Activated CD4-positive, alpha-beta T cell treated with anti-CD3 and anti-CD28 coated beads, Interleukin-2, amount 10 ng/mL, durations not matched to agents 7 days and 5 days (primary cell): ENCODE measurements at places on chromosomes 3 and 15.

DNA sequence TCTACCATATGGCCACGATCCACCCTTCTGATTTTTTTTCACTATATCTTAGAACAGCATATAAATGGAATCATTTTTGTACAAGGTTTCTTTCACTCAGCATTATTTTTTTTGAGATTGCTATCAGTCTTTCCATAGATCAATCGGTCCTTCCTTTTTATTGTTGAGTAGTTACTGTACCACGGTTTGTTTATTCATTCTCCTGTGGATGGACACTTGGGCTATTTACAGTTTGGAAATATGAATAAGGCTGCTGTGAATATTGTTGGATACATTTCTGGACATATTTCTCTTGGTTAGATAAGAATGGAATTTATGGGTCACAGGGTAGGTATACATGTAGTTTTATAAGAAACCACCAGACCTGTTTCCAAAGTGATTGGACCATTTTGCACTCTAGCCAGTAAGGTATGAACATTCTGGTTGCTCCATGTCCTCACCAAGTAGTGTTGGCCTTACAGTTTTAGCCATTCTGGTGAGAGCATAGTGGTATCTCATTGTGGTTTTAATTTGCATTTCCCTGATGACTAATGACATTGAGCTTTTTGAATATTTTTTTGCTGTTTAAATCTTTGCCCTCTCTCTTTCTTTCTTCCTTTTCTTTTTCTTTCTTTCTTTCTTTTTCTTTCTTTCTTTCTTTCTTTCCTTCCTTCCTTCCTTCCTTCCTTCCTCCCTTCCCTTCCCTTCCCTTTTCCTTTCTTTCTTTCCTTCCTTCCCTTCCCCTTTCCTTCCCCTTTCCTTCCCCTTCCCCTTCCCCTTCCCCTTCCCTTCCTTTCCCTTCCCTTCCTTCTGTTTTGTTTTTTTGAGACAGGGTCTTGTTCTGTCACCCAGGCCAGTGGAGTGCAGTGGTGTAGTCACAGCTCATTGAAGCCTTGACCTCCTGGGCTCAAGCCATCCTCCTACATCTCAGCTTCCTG lies 49.2 kb downstream of the LRRK1 start:
- no peak for DNase-seq
- H3K36me3 ChIP-seq: no peaks in the 10 kb centered on the region
- no peaks in the 10 kb centered on the region for H3K4me1 ChIP-seq
- no peak overlapping the region for H3K4me3 ChIP-seq

DNA sequence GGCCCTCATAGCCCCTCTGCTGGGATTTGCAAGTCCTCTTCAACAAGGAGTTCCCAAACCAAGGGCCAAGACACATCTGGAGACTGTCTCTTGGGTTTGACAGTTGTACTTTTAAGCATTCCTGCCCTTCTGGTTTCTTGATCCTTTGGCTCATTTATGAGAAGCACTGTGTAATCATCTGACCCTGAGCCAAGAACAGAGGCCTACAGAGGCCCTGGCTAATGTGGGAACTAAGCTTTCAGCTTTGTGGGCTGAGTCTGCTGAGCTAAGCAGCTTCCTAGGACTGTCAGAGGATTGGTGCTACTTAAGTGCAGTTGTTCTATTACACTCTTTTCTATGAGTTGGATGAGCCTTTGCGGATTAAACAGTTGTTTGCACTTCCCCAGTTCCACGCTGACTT lies 178.3 kb downstream of the KBTBD8 start:
- H3K4me1 ChIP-seq: no peaks in the 10 kb centered on the region
- DNase-seq: no peak
- H3K36me3 ChIP-seq: no peaks in the 10 kb centered on the region
- no peaks in the 10 kb centered on the region for H3K27me3 ChIP-seq

GRCh38 chr15:77335298-77335697 lies 84.6 kb downstream of the PEAK1 start:
- H3K27ac ChIP-seq: no peak overlapping the region
- no peaks in the 10 kb centered on the region for H3K36me3 ChIP-seq
- no peak for DNase-seq
- H3K4me3 ChIP-seq: no peak overlapping the region

DNA sequence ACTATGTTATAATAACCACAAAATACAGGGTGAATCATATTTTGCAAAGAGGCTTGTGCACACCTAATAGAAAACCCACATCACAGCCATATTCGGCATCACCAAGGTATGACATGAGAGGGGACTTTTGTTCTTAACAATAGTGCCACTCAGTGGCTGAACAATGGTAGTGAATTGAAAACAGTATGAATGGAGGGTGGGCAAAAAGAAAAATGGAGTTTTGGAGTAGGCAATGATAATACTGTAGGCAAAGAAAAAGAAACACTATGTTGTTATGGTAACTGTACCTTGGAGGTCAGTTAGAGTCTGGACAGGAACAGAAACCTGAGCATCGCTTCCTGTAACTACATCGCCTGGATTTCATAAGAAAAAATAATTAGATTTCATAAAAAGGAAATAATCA lies 348.6 kb downstream of the PLCL2 start:
- peaks cover 2% of the 10 kb centered on the region for H3K36me3 ChIP-seq
- H3K27ac ChIP-seq: no peak overlapping the region
- peaks cover 28% of the 10 kb centered on the region for H3K4me1 ChIP-seq
- peak; percentile 68 for DNase-seq
- H3K27me3 ChIP-seq: no peaks in the 10 kb centered on the region
- no peak overlapping the region for H3K4me3 ChIP-seq

GRCh38 chr3:125591116-125591760 lies 4.1 kb downstream of the OSBPL11 start:
- no peak overlapping the region for H3K4me3 ChIP-seq
- H3K27ac ChIP-seq: no peak overlapping the region
- no peak for DNase-seq
- H3K4me1 ChIP-seq: peaks cover 42% of the 10 kb centered on the region
- H3K36me3 ChIP-seq: peaks cover 17% of the 10 kb centered on the region

DNA sequence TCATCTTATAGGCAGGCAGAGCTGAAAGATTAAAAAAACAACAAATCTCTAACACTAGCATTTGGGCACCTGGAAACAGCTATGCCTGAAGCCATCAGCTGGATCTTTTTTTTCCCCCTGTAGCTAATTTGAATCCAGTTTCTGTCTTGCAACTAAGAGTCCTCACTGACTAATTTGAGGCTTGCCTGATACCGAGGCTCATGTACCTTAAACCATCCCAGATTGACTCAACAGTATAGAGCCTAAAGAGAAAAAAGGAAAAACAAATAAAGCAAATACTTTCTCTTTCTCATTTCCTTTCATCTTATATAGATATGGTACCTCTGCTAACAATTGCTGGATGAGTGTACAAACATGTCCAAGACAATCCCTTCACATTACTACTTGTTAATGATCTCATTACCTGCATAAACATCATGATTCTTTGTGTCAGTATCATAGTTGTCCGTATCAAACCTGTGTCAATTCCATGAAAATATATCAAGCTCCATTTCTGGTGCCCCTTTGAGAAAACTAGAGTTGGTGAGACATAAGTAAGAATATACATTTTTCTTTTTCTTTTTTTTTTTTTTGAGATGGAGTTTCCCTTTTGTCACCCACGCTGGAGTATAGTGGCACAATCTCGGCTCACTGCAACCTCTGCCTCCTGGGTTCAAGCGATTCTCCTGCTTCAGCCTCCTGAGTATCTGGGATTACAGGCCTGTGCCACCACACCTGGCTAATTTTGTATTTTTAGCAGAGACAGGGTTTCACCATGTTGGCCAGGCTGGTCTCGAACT lies 43.1 kb downstream of the BHLHE40 start:
- H3K27ac ChIP-seq: peak overlapping the region; percentile 68
- H3K36me3 ChIP-seq: no peaks in the 10 kb centered on the region
- no peaks in the 10 kb centered on the region for H3K27me3 ChIP-seq
- no peak overlapping the region for H3K4me3 ChIP-seq
- no peak for DNase-seq

DNA sequence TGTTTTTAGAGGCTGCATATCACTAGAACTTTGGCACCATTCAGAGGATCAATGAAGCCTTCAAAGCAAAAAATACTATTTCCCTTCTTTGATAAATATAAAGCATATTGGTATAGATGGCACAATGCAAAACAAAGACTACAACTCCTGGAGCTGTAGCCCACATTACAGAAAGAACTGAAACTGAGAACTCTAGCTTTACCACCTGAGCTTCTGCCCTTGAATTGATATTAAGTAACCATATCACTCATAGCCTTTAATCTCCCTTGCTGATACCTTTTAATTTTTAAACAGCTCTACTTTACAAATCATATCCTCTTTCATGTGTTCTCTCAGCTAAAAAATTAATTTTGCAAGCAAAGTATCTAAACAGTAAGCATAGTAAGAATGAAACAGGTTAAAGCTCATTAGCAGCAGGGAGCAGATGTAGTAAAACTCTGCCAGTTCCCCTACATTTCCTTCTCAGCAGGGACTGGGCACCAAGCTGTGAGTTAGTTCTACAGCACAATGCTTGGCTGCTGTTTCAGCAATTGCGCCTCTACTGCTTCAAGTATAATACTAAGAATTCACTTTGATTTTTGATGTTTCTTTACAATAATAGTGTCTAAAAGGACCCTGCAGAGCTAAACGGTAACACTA lies 97.9 kb upstream of the NANOGP8 start:
- H3K4me3 ChIP-seq: no peak overlapping the region
- DNase-seq: no peak
- H3K27ac ChIP-seq: no peak overlapping the region
- no peaks in the 10 kb centered on the region for H3K27me3 ChIP-seq
- H3K4me1 ChIP-seq: peaks cover 7% of the 10 kb centered on the region
- H3K36me3 ChIP-seq: no peaks in the 10 kb centered on the region

DNA sequence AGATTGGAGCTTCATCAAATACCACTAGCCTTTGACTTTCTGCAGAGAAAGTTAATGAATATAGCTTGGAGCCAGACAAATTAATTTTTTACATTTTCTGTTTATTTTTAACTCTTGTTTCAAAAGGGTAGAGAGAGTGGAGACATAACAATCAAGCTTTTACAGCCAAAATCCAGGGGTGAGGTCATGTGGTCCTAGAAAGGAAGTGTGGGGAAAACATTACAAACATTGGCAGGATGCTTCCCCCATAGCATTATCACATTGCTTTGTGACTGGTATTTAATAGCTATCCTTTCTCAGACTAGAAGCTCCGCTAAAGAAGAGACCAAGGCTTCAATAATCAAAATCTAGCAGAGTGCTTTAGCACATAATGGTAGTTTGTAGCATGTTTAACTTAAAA lies 46.4 kb upstream of the PHLDB2 start:
- H3K4me1 ChIP-seq: no peaks in the 10 kb centered on the region
- no peak overlapping the region for H3K4me3 ChIP-seq
- DNase-seq: no peak
- H3K36me3 ChIP-seq: no peaks in the 10 kb centered on the region
- no peak overlapping the region for H3K27ac ChIP-seq
